Kidney epithelial cell (primary cell): ENCODE measurements at places on chromosomes 11 and 22.

DNA sequence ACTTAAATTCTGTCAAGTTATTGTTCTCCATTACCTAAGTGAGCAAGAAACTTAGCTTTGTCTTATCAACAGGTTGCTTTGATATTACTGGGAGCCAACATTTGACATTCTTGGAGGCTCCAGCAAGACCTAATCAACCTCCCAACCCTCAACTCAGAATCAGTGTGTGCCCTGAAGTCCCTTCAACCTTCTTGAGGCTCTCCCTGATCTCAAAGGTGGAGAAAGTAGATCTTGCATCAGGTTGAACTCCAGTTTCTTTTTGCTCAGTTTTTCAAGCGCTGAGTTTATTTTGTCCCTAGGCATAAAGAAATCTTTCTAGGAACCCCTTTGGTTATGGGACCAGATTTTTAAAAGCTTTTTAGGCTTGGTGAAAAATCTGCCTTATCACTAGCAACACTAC, 1.4 kb downstream of the FAM111A start:
- DNase-seq, result no peak

GRCh38 chr11:69765498-69765995, 9.6 kb downstream of the FGF4 start:
- DNase-seq, result no peak

GRCh38 chr11:77966338-77966737, 28.1 kb downstream of the INTS4 start:
- DNase-seq, result no peak

DNA sequence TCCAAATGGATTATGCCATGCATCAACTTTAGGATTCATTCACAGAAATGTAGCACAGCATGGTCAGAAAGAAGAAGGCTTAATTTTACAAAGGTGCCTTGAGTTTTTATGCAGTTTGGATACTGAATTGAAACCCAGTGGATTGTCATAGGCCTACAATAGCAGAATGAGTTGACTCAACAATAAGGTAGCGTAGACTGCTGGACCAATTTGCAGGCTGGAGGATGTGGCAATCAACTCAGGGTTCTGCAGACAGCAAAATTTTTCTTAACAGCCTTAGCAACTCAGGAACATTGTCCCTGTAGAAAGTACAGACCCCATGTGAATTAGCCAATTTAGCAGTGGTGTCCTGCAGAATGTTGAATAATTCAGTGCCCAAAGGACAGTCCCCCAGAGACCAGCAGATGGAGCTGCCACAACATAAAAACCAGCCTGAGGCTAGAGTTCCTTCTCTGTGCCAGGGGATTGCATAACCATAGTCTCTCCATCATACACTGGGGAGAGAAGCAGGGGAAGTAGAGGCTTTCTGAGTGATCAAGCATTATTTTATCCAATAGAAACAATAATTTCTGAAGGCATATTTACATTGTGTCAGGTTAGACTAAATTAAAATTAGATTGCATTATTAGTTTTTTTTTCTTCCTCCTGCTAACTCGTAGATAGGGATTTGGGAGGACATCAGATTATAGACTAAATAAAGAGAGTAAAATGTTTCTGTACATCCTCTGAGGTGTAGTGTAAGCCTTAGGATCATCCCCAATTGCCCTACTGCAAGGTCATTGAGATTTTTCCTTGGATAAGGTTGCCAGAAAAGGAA, 20.3 kb upstream of the MRPL17 start:
- DNase-seq, result peak; percentile 38

- DNase-seq, result peak; percentile 94
Observed at GRCh38 chr22:37696657-37697537, at the start of gene TRIOBP. Gene TRIOBP (plus strand): TSS chr22:37697048. CDS start chr22:37701366, 4,318 bp downstream.

- DNase-seq, result peak; percentile 19
Observed at GRCh38 chr11:92533657-92534335, 309.2 kb downstream of the FAT3 start.

DNA sequence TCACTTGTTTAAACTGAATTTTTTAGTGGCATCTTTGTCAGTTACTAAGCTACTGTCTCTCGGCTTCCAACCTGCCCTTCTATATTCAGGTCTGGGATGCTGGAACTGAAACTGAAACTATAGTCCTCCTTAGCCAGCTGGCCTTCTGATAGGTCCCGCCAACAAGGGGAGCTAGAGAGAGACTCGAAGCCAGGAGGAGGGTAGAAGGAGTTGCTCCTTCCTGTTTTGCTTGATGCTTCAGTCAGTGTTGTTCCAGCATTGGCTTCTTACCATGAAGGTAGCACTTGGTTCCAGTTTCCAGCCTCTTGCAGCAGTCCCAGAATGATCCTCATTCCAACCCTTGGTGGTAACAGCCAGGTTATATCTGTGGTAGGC, 32.9 kb upstream of the HORMAD2 start:
- DNase-seq, result no peak

DNA sequence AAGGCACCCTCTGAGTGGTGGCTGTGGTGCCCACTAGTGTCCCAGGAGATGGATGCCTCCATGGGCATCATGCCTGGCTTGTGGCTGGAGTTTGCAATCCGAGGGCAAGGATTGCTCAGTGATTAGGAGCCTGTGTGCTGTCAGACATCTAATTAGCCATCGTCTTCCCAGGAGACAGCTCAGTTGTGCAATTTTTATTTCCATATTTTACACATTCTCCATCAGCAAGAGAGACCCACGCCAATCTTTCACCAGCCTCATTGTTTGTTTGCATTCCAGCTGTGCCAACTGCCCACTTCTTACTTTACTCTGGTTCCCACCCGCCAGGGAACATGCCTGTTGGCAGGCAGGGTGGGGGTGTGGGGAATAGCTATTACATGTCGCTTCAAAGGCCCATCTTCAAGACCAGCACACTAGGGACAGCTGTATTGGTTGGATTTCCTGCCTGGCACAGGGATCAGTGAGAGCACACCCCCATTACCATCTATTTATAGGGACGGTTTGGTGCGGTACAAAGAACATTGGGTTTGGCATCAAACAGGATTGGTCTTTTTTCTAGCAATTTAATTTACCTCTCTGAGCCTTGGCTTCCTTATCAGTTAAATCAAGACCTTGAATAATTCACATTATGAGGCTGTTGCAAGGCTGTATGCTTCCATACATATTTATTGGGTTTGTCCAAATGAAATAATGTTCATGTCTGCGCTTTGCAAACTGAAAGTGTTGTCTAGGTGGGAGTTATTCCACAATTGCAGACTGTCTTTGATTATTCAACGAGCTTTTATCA, 80.7 kb upstream of the NAV2 start:
- no peak for DNase-seq

GRCh38 chr11:93031386-93031785, 61.9 kb downstream of the MTNR1B start:
- peak; percentile 10 for DNase-seq

- DNase-seq, result no peak
Observed at GRCh38 chr11:71237853-71238252, 14.5 kb downstream of the SHANK2 start.

- no peak for DNase-seq
Observed at GRCh38 chr11:130409594-130410388, 18.6 kb downstream of the ADAMTS8 start.

- DNase-seq, result peak; percentile 10
Observed at GRCh38 chr22:35971456-35972119, 57.0 kb downstream of the RBFOX2 start.

DNA sequence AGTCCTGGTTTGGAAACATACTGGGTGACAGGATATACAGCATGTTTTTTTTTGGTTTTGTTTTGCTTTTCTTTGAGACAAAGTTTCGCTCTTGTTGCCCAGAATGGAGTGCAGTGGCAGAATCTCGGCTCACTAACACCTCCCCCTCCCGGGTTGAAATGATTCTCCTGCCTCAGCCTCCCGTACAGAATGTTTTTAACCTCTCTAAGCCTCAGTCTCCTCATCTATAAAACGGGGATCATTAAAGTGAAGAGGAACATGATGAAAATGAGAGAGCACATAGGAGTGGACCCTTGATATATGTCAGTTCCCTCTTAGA, 28.1 kb upstream of the SCARF2 start:
- DNase-seq, result no peak

DNA sequence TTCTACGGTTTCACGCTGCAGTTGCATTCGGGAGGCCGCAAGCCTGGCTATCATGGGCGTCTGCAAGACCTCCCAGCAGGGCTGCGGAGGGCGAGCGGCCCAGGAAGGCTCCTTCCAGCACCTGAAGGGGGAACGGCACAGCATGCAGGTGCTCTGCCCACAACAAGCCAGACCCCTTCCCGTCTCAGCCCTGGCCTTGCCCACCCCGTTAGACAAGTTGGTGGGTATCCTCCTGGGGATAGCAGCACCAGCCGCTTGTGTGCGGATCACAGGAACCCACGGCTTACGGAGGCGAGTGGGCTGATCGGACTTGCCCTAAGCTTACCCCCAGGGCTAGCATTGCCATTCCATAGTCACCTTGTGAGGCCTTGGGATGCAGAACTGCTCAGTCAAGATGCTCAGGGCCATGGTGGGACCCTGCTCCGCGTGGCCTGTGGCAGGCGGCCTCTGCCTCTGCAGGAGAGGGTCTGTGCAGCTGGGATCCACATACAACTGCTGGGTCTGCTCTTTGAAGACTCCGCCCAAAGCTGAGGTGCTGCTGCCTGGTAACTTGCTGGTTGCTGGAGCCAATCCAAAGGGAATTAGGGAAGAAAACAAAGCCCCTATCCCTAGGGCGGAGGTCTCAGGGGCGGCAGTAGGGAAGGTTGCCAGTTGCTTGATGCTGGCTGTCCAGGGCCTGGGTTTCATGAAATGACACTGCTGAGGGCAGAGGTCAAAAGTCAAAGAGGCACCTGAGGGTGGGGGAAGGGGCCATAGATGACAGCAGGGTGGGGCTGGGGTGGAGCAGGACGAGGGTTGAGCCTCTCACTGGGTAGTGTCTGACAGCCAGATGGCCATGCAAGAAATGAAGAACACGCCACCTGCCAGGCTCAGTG, 1.4 kb upstream of the OSBPL5 start:
- DNase-seq, result no peak

GRCh38 chr11:73662445-73663157, 16.2 kb downstream of the PLEKHB1 start:
- no peak for DNase-seq

GRCh38 chr22:39712751-39713525, 142.4 kb downstream of the CACNA1I start:
- DNase-seq, result no peak

GRCh38 chr11:120457996-120458395, 53.6 kb upstream of the GRIK4 start:
- no peak for DNase-seq

- no peak for DNase-seq
Observed at GRCh38 chr22:24445481-24446259, 18.3 kb downstream of the ADORA2A start.

DNA sequence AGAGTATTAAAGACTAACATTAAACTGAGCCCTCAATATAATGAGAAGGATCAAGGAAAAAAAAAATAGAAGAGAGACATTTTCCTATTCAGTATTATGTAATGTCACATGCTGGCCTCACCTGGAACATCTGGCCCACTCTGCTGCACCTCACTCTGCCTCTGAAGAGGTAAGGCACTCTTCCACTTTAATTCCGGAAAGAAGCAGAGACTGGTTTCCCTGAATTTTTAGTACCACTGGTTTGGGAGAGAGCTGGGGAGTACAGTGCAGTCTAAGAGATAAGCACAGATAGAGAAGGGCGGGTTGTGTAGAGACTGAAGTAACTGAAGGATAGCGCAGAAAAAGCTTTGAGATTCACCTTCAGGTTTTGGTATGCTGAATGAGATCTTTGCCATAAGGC, 178.7 kb downstream of the SOX6 start:
- DNase-seq, result no peak

DNA sequence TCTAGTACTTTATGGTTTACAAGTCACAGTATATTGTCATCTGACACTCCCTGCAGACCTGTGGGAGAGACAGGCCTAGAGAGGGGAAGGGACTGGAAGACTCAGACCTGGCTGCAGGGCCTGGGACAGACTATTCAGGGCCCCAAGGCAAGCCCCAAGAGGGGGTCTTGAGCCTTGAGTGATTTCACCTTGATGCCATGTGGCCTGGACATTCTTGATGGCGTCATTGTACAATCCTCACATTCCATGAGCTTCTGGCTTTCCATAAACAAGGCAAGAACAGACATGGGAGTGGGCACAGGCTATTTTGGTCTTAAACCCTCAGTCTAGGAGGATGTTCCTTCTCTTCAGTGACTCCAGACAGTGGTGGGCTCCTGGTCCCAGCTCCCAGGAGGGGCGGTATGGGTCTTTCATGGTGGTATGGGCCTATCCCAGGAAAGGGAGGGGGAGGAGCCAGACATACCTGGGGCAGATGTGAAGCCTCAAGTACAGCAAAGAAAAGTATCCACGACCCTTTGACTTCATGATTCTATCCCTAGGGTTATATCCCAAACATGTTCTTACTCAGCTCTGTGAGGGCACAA, 1.8 kb upstream of the TBC1D10A start:
- no peak for DNase-seq

DNA sequence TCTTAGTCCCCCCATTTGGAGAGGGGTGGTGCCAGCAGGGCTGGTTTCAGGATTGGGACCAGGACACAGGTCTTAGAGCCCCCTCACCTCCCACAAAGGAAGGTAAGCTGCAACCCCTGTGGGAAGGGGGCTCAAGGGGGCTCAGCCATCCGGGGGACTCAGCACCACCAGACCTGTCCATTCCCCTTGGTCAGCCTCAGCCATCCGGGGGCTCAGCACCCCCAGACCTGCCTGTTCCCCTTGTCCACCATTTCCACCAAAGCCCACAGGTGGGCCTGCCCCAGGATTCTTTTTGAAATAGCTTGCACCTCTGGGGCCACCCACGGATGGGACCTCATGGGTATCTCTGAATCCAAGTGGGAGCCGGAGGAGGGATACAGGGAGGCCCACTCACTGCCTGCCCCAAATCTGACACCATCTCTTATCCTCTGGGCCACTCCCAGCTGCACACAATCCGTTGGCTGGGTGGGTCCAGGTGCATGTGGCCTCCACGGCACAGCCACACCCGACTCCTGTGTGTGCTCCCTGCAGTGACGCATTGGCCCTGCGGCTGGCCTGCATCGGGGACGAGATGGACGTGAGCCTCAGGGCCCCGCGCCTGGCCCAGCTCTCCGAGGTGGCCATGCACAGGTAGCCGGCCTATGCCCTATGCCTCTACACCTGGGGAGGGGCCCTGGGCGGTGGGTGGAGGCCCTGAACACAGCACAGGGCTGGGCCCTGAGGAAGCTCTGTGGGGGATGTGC, 15.9 kb downstream of the MCAT start:
- no peak for DNase-seq

DNA sequence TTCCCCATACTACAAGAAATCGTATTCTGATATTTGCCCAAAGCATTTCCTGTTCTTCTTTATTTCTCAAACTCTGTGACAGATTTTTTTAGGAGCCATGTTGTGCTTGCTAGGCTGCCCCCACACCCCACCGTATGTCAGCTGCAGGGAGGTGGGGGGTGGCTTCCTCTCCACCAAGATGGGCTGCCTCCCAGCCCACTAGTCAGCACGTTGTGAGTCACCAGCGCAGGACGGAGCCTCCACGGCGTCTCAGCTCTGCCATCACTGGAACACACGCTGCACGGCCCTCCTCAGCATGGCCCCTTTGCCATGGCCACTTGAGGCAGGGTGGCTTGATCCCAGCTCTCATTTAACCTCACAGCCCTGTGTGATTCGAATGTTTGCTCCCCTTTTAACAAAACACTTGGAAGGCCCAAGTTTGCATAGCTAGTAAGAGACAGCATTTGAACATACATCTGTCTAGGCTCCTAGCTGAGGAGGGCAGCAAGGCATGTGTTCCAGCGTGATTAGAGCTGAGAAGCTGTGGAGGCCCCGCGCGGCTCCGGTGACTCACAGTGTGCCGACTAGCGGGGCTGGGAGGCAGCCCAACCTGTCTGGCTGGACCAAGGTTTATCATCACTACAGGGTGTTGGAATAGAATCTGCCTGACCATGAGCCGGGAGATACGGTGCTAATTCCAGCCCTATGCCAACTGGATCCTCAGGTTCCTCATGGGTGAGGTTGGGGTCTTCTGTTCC, 180.7 kb upstream of the NCAM1 start:
- DNase-seq, result no peak
